CD4-positive, alpha-beta T cell treated with Interleukin-15 for 4 hours (primary cell): ENCODE measurements at places on chromosomes 5 and 9.

- DNase-seq = no peak
Measured at GRCh38 chr9:87471746-87472145, 25.9 kb upstream of the DAPK1 start.

GRCh38 chr5:147240266-147240985 lies 5.6 kb downstream of the STK32A start:
- no peak for DNase-seq

DNA sequence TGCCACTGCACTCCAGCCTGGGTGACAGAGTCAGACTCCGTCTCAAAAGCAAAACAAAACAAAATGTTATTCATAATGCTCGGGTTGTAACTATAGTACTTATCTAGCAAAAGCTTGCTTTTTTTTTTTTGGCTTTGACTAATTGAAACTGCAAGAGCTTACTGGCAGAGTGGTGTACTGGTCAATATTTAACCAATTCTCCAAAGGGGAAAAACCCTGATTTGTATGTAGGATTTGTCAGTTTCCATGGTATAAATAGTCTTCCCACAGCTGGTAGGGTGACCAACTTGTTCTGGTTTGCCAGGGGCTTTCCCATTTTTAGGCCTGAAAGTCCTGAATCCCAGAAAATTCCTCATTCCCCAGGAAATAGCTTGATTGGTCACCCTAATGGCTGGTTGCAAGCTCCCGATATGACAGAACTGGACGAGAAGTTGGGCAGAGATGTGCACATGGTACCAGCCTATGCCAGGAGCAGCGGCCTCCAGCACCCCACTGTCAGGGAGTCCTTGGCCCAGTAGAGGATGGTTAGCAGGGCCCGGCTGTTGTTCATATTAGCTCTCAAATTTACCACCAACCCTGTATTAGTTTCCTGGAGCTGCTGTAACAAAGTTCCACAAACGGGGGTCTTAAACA lies 58.0 kb downstream of the FXN start:
- no peak for DNase-seq

GRCh38 chr5:28807195-28807729 lies 1768.9 kb upstream of the CDH9 start:
- DNase-seq = no peak

DNA sequence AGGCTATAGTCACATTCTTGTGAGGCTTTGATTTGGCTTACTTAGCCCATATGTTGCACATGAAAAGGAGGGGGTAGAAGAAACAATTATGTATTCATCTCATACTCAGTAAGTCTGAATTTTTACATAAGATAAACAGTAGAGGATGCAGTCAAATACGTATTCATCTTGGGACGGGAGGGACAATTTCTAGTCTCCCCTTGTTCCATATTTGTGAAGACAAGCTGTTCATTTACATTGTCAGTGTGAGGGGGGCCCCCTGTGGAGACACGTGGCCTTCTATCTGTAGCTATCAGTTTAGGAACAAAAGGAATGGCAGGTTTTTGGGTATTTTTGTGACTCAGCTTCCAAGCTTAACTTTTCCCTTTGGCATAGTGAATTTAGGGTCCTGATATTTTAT lies 49.2 kb upstream of the PPP1R2B start:
- DNase-seq = no peak

DNA sequence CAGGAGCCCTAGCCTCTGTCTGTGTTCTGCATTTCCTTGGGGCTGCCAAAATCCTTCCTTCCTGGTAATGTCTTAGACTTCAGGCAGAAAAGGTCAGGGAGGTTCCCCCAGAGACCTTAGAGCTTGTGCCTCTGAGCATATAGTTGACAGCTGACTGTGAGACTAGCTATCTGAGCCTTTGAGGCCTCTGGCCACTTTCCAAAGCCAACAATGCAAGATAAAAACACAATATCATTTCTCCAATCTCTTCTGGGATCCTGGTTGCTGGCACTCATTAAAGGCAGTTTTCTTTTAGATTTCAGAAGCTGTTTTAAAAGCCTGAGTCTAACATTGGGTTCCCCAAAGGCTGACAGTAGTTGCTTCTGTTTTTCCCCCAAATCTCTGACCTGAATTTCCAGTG lies 13.2 kb upstream of the GLRA1 start:
- DNase-seq = no peak

GRCh38 chr5:74402553-74402952 lies 238.0 kb downstream of the ENC1 start:
- no peak for DNase-seq

- no peak for DNase-seq
Measured at GRCh38 chr5:43412156-43412555, at the start of gene CCL28. Gene CCL28 (minus strand): TSS chr5:43412391. CDS start chr5:43412316, 75 bp downstream.

DNA sequence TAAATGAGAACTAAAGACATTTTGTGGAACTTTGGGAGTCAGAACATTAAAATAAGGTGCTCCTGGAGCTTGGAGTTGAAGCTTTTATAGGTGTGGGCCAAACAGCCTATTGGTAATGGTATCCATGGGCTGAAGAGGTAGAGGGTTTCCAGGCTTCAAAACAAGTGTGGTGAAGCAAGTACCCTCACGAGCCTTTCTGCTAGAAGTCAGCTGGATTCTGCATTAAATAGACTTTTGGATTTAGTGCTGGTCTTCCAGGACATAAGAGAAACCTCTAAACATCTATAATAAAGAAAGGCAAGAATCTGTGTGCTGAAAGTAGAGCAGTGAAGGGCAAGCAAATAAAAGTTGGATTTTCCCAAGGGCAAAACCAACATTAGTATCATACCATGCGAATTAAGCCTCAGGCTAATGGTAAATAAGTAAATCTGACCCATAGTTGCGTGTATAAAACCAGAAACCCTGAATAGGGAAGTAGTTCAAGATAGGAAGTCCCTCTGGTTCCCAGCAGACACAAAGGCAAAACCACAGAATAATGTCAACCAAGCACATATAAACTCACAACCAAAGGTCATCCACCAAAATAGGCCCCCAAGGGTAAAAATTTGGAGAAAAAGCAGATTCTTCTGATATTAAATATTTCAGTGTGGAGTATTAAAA lies 306.3 kb downstream of the TLE4 start:
- no peak for DNase-seq

DNA sequence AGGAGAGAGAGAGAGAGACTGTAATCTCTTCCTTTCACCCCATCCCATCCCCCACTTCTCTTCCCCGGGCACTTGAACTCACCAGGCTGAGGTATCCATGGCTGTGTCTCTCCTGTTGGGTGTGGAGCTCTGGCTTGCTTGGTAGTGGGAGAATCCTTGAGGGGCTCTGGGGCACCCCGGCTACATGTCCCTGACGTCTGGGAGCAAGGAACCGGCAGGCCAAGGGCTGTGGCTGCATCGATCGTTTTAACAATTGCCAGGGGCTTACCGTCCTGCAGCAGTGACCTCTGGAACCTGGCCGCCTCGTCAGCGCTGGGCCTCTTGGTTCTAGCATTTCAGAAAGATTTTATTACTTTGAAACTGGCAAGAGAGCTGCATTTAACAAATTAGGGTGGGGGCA lies 30.0 kb downstream of the FGF18 start:
- DNase-seq = no peak

- DNase-seq = no peak
Measured at GRCh38 chr5:80541392-80541791, 28.7 kb downstream of the ANKRD34B start.

GRCh38 chr5:39185761-39186160 lies 33.6 kb downstream of the FYB1 start:
- DNase-seq = no peak

- DNase-seq = no peak
Measured at GRCh38 chr5:87394411-87395165, 18.1 kb downstream of the CCNH start.

DNA sequence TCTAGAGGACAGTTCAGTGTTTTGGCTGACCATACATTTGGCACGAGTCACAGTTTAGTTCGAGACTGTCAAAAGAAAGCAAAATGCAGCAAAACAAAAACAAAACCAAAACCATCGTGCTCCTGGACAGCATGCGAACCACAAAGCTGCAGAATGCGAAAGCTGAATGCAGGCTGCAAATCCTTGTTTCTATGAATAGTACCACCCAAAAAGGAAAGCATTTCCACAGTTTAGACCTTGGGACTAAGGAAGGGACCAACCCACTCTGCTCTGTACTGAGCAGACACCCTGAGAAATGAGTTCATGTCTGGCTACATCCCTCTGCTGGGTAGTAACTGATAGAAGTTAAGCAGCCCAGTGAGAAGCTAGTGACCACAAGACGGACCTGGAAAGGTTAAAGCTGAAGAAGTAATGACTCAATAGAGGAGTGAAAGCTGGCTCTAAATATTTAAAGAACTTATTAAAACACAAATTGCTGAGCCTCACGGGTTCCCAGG lies 3.9 kb downstream of the GCNT4 start:
- no peak for DNase-seq

GRCh38 chr5:119470105-119470763 lies 17.9 kb downstream of the HSD17B4 start:
- DNase-seq = no peak

DNA sequence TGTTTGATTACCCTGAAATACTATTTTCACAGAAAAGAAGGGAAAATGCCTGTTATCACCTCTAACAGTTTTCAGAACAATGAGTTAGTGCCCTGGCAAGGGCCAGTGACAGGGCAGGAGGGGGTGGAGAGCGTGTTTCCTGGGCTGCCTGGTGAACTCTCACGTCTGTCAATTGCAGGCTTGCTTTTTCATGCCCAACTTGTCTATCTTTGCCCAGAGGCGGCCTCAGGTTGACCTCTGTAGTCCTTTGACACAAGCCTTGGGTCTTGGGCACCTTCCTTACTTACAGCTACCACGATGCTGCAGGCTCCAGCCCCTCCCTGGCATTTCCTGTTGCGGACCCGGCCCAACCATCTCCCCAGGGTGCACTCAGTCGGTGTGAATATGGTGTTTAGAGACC lies 2.2 kb upstream of the CEL start:
- no peak for DNase-seq

DNA sequence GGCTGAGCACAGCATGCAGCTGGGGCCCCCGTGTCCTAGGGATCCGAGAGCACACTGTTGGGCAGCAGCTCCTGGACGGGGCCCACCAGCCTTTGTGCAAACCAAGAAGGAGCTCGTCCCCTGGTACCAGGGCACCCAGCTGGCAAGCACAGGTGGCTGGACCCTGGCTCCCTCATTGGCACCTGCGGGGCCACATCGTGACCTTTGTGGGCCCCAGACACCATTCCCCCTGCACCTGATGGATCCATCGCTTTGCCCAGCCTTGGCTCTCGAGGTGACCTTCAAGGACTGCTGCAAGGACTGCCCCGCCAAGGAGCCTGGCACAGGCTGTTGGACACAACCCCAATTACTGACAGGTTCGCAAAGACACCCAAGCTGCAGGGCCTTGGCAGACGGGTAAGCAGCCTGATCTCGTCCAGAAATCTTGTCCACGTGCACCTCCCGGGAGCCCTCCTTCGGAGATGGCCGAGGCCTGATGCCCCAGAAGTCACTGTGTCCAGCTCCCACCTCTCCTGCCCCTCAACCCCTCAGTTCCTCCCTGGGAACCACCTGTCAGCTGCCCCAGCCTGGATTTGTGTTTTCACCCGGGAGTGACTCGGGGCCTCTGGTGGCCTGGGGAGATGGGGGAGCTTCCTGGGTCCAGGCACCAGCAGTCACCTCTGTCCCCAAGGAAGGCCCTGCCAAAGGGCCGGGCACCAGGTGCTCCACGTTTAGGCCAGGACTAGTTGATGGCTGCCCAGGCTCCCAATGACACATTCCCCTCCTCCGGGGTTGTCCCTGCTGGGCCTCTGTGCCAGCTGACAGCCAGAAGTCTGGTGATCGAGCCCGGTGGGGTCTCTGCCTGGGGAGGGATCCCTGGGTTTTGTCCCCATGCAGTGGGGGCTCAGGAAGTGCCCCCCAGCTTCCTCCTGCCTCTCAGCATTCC lies 137.1 kb upstream of the PPP1R26 start:
- no peak for DNase-seq

DNA sequence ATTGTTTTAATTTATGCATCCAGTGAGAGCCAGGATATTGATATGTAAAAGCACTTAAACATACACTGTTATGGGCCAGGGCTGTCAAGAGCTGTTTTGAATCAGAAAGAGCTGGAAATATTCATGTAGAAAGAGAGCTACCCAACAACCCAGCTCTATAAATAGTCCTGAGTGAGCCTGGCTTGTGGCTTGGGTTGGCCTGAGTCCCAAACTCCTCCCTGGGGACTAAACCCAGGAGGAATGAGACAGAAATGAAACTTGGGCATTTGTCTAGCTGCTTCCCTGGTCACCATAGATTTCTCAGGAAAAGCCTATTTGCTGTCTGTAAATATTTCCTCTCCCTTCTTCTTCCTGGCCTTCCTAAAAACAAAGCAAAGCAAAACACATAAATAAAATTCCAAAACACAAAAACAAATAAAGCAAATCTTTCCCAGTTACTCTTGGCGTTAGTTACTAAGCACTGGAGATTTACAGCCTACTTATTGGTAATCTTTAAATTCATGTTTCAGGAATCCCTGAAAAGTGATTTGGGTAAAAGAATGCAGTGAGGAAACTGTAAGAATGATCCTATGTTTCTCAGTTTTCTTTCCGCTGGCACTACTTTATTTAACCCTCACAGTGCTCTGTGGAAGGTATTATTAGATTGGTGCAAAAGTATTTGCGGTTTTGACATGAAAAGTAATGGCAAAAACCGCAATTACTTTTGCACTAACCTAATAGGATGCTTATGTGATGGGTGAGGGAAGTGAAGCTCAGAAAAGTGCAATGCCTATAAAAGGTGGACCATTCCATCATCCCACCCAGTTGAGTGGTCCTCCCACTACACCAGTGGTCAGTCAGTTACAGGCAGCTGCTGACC lies 111.8 kb downstream of the CARTPT start:
- no peak for DNase-seq

DNA sequence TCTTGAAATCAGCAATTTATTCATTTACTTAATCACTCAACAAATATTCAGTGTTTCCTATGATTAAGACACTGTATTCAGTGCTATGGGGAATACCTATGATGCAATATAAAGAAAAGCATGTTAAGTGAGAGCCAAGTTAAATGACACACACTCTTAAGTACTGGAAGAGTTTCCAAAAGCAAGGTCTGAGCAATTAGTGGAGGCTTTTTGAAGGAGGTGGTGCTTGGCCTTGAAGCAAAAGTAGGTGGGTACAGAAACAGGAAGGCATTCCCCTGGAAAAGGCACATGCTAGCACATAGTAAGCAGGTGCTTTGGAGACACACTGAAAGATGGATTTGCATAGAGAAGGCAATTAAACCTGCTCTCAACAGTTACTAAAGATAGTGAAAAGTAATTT lies 4.0 kb downstream of the TSLP start:
- DNase-seq = no peak

- peak; percentile 62 for DNase-seq
Measured at GRCh38 chr9:133374612-133375115, 1.2 kb downstream of the SURF4 start.

DNA sequence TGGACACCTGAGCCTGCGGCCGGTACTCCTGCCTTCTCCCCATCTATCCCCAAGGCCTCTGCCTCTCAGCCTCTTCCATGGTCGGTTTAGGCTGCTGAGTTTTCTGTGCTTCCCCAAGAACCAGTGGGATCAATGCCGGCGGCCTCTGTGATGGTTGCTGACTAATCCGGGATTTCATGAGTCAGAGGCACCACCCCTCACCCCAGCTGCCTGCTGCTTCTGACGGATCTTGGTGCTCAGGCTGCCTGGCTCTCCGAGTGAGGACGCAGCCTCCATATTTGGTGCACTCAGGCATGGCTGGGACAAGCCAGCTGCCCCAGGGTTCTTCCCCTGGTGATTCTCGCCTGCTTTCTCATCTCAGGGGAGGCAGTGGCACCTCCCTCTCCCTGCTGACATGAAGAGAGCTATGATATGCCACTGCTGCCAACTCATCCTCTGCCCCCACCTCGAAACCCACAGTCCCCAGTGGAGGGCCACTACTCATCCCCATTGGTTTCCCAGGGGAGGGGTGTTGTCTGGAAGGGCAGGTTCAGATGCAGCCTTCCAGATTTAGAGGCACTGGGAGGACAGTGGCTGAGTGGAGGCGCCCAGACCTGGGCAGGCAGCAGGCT lies 3.3 kb upstream of the MAN1B1 start:
- no peak for DNase-seq

GRCh38 chr5:104815212-104815611 lies 1252.6 kb upstream of the NUDT12 start:
- DNase-seq = no peak
